ENCODE measurements at places on chromosomes 7 and 10.

GRCh38 chr7:1103009-1103788 is 15.3 kb downstream of the GPER1 start:
- DNase-seq: no peak

- no peak for DNase-seq
These were observed 1.9 kb downstream of the VWC2 start for GRCh38 chr7:49775065-49775948.

GRCh38 chr7:136523571-136523970 is 344.9 kb upstream of the CHRM2 start:
- peak; percentile 62 for DNase-seq

DNA sequence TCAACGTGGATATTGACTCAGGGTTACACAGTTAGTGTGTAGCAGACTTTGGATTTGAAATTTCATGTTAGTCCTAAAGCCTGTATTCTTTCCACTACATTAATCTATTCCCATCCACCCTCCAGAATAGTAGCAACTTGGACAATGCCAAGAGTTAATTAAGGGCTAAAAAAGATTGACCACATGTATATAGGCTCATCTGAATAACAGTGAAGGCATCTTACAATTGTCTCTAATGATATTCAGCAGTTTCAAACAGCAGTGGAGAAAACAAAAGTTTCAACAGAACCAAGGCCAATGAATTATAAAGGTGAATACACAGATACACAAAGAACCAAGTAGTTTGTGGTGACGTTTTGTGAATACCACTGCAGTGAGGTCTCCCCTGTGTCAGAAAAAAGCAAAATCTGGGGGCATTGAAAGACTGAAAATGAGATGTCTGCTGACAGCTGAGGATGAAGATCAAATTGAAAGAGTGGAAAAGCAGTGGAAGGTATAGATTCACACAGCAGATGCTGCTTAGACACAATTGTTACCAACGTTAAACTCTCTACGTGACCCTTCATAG is 202.8 kb downstream of the SEMA3E start:
- DNase-seq: no peak

GRCh38 chr7:36219429-36219828 is 66.4 kb downstream of the EEPD1 start:
- no peak for DNase-seq

DNA sequence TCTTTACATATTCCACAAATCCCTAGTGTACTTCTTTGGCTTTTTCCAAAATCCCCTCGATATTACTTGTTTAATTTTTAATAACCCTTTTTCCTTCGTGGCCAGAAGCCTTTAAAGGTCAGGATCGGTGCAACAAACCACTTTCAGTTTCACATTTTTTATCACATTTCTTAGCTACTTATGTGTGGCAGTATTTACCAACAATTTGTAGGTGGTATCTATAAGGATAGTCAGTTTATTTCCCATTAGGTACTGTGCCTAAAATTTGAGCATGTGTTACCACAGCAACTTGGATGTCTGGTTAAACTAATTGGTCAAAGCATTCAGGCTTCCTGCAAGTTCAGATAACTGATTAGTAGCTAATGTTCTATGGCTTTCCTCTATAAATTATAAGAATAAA is 104.9 kb downstream of the CDK14 start:
- DNase-seq: no peak

DNA sequence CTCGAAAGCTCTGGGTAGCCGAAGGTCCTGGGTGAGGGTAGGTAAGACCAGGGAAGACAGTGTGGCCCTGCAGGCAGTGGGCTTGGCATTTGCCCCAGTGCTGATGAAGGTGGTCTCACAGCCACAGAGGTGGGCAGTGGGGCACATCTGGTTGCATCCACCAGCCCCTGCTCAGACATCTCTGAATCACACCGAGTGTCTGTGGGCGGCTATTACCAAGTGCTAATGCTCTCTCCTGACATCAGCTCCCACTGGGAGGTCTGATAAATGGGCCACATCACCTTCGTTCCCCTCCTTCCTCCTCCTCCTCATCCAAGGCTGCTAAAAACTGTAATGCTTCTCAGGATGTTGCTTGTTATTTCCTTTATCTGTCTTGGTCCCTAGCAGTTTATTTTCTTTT is 330.9 kb upstream of the COBL start:
- DNase-seq: no peak

DNA sequence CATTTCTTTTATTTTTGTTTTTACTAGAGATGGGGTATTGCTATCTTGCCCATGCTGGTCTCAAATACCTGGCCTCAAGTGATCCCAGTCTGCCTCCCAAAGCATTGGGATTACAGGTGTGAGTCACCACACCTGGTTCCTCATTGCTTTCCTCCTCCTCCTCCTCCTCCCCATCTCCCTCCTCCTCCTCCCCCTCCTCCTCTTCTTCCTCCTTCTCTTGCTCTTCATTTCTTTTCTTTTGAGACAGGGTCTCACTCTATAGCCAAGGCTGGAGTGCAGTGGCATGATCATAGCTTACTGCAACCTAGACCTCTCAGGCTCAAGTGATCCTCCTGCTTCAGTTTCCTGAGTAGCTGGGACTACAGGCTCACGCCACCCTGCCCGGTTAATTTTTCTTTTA is 22.2 kb downstream of the LRRC20 start:
- no peak for DNase-seq

GRCh38 chr7:109821156-109821555 is 1251.5 kb downstream of the DNAJB9 start:
- no peak for DNase-seq

DNA sequence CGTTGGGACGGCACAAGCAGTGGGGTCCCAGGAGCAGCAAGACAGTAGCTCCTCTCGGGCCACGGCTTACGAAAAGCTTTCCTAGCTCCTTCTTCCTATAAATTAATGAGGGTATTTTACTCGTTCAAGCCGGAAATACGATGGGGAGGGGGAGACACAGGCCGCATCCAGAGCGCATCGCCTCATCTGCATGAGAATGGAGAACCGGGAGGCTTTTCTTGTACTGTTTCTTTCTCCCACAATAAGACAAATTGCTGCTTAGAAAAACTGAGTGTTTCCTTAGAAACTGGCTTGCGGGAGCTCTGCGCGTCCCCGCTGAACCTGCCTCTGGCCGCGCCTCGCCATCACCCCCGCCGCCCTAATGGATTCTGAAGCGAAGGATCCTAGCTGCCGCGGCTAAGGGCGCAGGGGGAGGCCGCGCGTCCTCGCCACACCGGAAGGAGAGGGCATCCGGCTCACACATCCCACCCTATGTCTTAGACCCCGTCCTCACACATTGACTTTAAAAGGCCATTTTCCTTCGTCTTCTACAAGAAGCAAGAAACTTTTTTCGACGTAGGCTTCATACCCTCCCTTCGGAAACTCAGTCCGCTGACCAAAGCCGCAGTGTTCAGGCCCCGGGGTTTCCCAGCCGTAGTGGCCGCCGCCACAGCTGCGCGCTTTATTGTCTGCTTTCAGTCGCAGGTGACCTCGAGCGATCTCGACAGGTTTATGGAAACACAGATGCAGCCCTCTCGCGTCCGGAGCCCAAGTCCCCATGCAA is 8.8 kb downstream of the NXPH1 start:
- no peak for DNase-seq

- DNase-seq: no peak
These were observed 991 bp downstream of the SEMA4G start for GRCh38 chr10:100970076-100970913.

DNA sequence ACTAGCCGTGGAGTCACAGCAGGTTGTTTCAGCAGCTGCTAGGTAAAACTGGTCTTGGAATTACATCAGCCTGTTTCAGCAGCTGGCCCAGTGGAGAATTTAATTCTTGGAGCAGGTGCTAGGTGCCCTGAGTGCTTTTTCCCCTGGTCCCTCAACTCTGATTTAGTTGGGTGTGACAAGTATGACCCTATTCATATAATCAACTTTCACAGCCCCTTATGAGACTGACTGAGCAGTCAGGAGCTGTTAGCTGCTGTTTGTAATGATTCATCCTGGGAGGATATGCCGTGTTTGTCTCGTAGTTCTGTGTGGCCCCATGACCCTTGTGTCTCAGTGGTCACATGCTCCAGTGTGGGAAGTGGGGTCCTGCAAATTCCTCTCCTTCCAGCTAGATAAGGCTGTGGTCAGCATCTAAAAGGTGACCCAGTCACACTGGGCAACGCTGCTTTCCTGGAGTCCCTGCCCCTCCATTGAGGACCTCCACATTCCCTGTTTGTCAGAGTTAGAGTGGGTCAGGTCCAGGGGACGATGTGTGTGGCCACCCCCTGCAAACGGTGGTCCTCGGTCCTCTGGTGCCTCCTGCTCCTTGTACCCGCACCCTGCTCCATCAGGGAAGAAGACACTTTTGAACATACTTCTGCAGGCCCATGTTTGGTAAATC is 28.3 kb downstream of the TBATA start:
- DNase-seq: peak; percentile 8

DNA sequence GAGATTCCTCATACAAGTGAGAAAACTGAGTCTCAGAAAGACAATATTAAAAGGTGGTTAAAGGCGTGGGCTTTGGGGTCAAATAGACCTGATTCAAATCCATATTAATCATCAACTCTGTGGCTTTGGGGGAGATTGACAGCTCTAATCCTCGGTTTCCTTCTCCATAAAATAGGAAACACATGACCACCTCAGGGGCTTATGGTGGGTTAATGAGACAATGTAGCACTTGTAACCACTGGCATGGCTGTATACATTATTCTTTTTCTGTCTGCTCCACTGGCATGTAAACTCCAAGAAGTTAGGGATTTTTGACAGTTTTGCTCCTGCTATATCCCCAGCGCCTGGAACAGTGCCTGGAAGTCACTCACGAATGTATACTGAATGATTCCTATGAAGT is 120.8 kb upstream of the GAD2 start:
- no peak for DNase-seq

DNA sequence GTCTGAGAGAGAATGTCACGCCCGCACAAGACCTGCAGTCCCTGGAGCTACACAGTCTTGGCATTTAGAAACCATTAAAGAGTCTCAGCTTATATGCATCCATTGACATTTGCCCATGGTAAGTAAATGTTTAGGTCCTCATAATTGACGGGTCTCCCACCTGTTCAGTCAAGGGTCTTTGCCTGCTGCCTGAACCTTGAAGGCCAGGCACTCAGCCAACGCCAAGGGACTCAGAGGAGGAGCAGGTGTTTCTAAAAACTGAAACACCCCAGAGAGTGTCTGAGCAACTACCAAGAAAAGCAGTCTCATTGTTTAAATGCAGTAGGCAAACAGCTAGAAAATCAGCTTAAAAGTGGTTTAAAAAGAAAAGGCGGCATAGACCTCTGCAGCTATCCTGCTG is 264.7 kb upstream of the AKR1E2 start:
- no peak for DNase-seq

All from M059J (cell line).